ENCODE measurements at places on chromosomes 2 and 18.

DNA sequence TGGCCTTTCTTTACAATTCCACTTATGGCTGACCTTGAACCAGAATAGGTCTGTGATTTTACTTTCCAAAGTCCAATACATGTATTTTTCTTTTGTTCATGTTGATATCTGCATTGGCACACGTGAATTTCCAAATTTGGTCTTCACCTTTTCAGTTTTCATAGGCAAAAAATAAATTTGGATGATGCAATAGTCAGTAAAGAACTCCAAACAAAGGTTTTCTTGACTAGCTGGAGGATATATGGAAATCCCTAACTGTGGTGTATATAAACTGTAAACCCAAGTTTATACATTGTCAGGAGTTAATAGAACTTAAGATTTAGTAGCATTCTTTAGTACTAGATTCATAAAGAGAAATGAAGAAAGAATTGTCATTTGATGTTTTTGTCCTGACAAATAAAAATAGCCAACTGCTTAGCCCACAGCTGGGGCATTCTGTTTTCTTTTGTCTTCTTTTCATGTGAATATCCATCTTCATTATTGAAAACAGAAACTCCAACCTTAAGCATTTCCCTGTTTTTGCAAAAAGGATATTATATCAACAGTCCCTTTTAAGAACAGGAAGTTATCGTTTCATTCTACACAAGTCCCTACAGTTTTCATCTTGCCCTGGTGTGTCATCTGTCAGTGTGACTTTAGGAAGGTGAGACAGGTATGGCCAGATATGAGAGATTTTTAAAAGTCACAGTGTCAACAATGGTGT is 132.9 kb downstream of the BCL2 start:
- DNase-seq: no peak

GRCh38 chr2:69216535-69217332 is 170.3 kb downstream of the GFPT1 start:
- DNase-seq: peak; percentile 95

GRCh38 chr2:234812851-234813250 is 139.0 kb upstream of the SH3BP4 start:
- no peak for DNase-seq

DNA sequence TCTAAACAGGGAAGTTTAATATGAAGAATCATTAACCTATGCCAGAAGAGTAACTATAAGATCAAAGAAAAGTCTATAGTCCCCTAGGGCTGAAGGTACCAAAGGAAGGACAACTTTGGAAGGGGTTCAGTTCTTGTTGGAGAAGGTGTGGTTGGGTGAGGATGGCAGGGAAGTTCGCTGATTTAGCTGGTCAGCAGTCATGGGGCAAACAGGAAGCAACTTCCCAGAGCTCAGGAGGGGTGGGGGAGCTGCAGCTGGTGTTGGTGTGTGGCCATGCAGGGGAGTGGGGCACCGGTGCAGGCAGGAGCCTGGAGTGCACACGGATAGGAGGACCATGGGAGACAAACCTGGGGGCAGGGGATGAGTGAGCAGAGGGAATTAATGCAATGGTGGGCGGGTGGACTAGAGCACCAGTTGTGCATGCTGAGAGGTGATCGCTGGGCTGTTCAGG is 34.0 kb downstream of the FHOD3 start:
- DNase-seq: no peak

GRCh38 chr18:48003426-48004349 is 73.2 kb upstream of the SMAD2 start:
- DNase-seq: peak; percentile 52

DNA sequence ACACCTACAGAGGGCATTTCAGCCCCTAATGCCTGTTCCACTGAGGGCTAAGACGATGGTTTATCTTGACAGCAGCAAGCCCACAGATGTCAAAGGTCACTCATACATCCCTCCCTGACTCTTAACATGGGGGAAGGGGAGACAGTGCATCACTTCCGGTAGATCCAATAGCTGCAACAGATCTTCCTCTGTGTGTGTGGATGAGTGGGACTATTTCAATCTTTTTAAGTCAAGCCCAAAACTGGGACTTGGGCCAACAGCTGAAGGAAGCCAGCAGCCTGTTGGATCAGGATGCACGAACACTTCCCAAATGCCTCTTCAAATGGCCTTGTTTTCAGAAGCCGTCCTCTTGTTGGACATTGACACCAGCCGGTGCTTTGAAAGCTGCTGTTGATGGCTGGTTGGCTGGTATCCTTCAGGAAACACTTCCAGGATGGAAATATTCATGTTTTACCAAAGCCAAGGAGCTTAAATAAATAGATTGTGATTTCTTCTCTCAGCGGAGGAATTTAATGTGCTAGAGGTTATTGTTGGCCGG is 59.2 kb downstream of the IL1R2 start:
- DNase-seq: peak; percentile 91

DNA sequence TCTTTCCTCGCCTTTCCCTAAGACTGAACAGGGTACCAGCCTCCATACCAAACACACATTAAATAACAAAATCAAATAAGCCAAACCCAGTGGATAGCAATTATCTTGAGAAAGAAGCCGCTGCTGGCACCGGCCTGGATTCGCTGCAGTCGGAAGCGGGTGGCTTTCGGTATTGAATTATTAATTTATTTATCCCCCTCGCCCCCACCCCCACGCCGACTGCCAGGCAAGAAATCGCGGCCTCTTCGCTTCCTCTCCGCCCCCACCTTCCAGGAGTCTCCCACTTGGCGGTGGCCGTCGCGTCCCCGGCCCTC is 370 bp upstream of the ZNF804A start:
- DNase-seq: peak; percentile 51

DNA sequence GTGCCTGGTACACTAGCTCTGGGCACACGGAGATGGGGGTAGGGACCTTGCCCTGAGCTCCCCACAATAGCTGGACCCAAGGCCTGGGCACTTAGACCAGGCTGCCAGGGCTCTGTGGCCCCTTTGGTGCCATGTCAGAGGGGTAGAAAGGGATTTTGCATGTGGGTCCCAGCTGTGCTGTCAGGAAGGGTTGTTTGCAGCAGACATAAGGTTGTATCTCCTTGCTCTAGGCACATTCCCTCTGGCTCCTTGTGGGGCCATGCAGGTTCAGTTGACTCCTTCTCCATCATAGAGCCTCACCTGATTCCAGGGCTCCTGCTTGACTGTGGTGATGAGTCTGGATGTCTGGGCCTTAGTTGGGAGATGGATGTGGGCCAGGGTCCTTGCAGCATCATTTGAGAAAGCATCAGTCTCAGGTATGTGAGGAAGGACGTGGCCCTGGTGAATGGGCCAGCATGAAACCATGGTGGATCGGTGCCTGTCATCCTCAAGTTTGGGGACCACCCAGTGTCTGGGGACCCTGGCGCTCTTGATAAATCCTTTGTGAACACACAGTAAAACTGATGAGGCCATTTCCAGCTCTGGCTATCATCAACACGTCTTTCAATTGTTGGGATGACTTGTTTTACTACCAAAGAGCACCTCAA is 461.9 kb upstream of the HS6ST1 start:
- no peak for DNase-seq

DNA sequence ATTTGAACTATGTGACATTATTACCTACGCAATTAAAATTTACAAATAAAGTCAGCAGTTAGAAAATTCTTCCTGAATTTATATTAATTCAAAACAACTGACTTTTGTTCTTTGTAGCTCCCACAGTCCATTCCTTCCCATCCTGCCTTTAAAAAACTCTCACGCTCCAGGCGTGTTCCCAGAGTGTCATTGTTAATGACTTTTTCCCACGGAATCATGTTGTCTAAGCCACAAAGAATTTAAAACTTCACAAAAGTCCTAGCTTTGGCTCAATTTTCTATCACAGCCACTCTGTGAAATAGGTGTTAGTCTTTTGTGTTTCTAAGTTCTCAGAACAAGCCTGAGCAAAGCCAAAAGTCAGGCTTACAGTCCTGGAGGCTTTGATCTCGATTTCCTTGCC is 26.5 kb downstream of the SLC1A4 start:
- no peak for DNase-seq

DNA sequence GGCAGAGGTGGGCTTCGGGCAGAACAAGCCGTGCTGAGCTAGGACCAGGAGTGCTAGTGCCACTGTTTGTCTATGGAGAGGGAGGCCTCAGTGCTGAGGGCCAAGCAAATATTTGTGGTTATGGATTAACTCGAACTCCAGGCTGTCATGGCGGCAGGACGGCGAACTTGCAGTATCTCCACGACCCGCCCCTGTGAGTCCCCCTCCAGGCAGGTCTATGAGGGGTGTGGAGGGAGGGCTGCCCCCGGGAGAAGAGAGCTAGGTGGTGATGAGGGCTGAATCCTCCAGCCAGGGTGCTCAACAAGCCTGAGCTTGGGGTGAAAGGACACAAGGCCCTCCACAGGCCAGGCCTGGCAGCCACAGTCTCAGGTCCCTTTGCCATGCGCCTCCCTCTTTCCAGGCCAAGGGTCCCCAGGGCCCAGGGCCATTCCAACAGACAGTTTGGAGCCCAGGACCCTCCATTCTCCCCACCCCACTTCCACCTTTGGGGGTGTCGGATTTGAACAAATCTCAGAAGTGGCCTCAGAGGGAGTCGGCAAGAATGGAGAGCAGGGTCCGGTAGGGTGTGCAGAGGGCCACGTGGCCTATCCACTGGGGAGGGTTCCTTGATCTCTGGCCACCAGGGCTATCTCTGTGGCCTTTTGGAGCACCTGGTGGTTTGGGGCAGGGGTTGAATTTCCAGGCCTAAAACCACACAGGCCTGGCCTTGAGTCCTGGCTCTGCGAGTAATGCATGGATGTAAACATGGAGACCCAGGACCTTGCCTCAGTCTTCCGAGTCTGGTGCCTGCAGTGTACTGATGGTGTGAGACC is at the start of gene PROC:
Gene PROC, plus strand, starts transcription at position 128 of the 812 bp plus-strand sequence. CDS start 1,516 bp downstream, outside the sequence.
- DNase-seq: no peak

GRCh38 chr18:57446322-57446721 is 11.1 kb downstream of the ONECUT2 start:
- DNase-seq: no peak

DNA sequence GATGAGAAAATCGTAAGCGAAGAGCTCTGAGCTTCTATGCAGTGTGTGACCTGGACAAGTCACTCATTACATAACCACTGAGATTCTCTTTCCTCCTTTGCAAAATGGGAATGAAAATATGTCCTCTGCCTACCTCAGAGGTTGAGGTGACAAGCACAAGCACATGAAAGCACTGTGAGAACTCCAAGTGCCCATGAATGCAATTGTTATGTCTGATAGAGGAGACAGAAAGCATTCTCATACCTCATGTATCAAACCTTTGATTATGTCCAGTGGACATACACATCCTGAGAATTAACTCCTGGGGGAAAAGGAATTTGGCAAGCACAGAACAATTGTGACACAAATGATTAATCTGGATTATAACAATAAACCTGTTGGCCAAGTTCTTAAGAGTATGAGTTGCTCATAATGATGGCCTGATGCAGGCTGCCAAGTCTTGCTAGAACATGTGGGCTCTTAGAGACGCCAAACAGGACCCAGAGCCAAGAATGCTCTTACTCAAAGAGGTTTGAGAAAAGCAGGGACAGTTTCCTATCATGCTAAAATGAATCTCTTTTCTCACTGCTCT is 8.5 kb upstream of the RMDN2 start:
- peak; percentile 95 for DNase-seq

- DNase-seq: no peak
These were observed 150.1 kb downstream of the WDPCP start for GRCh38 chr2:63438181-63438580.

GRCh38 chr2:190343089-190343535 is 277 bp upstream of the INPP1 start:
- DNase-seq: no peak

- DNase-seq: no peak
These were observed 1.1 kb upstream of the CXCR4 start for GRCh38 chr2:136118819-136119716.

- DNase-seq: no peak
These were observed 81.6 kb downstream of the MRO start for GRCh38 chr18:50738098-50738757.
